ENCODE measurements at places on chromosomes 11 and 22. TPM values are rescaled to one million over a fixed set of nuclear protein-coding genes. Genes with fewer than 3 reads are reported as not detected.

- H3K4me1 ChIP-seq: no peaks in the 10 kb centered on the region
- H3K27me3 ChIP-seq: peaks cover 39% of the 10 kb centered on the region
- H3K36me3 ChIP-seq: no peaks in the 10 kb centered on the region
- no peak overlapping the region for H3K4me3 ChIP-seq
- DNase-seq: no peak
Measured at GRCh38 chr11:15057329-15057728, 16.1 kb upstream of the CALCB start.

DNA sequence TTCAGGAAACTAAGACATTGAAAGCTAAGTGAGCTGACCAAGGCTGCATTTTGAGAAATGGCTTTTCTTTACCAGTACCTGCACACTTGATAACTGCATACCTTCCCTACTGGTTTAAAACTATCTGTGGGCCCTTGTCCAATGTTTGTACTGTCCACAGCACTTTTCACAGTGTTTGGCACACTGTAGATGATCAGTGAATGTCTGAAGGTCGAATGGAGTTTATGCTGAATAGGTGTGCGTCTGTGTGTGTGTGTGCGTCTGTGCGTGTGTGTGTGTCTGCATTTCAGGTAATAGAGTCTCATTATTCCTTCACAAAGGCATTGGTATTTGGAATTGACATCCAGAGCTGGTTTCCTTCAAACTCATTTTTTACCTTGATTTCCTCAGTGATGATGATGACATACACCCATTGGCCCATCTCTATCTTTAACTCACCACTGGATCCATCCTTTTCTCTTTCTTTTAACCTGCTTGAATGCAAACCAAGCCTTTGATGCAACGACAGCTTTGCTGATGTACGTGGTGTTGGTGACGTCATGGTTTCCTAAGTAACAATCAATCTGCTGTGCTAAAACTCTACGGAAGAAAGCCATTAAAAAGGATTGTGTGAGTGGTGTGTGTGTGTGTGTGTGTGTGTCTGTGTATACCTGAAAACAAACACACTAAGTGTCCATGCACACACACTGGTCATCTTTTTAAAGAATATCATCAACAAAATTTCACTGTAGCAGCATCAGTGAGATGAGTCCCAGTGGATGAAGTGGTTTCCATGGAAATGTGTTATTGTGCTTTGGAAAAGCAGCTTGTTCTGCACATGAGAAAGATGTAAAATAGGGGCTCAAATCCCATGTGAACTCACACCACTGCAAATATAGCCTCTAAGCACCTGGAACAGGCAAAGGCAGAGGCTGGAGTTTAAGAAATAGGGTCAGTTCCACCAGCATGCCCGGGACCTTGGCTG lies 490.2 kb upstream of the B3GAT1 start:
- H3K27ac ChIP-seq: no peak overlapping the region
- no peak overlapping the region for H3K4me3 ChIP-seq
- DNase-seq: no peak
- peaks cover 53% of the 10 kb centered on the region for H3K27me3 ChIP-seq
- no peaks in the 10 kb centered on the region for H3K36me3 ChIP-seq

DNA sequence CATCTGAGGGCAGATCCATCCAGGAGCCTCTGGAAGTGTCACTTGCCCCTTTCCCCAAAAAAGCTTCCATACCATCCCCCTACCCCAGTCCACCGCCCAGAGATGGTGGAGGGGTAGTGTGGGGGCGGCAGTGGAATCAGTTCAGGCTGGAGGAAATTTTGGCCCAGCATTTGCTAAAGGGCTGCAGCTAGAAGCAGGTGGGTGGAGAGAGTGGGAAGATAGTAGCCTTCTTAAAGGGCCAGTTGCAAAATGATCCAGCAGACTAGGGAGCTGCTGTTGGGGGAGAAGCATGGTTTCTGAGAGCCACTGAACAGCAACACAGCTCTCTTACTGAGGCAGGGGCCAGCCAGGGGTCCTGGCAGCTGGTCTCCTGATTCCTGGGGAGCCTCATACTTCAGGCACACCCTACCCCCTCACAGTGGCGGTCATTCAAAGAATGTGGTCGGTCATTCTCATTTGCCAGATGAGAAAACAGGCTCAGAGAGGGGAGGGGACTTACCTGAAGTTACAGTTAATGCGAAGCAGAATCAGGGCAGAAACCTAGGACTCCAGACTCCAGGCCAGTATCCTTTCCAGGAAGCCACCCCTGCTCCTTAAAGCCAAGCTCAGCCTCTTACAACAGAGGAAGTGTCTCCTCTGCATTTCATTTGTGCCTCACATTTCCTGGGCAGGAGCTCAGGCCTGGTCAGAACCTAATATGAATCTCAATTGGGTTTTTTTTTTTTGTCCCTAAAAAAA lies 5.4 kb downstream of the SEC14L2 start:
- H3K36me3 ChIP-seq: no peaks in the 10 kb centered on the region
- no peak overlapping the region for H3K27ac ChIP-seq
- H3K4me3 ChIP-seq: no peak overlapping the region
- no peak for DNase-seq
- peaks cover 13% of the 10 kb centered on the region for H3K4me1 ChIP-seq

ANO1 gene
- not detected for total RNA-seq

GRCh38 chr22:26972286-26972685 lies 314.9 kb downstream of the MIAT start:
- peaks cover 9% of the 10 kb centered on the region for H3K27me3 ChIP-seq
- H3K27ac ChIP-seq: no peak overlapping the region
- DNase-seq: no peak
- H3K4me1 ChIP-seq: no peaks in the 10 kb centered on the region
- no peaks in the 10 kb centered on the region for H3K36me3 ChIP-seq

GRCh38 chr11:64765851-64766665 lies 6.3 kb upstream of the PYGM start:
- H3K27me3 ChIP-seq: no peaks in the 10 kb centered on the region
- H3K36me3 ChIP-seq: peaks cover 48% of the 10 kb centered on the region
- H3K4me3 ChIP-seq: peak overlapping the region; percentile 42

DNA sequence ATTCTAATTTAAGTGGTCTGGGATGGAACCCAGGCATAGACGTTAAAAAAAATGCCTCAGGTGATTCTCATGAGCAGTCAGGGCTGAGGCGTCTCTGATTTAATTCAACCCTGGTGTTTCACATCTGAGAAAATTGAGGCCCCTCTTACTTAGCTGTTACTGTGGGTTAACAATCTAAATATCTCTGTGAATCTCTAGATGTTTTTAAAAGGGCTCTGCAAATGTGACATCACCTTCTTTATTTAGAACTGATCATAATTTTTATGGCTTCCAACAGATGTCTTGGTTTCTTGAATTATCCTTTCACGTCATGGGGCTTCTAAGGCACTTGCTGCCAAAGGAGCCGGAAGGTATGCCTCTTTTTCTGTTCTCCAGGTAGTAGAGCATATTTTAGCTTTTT lies 76.1 kb upstream of the LIN7C start:
- H3K4me1 ChIP-seq: no peaks in the 10 kb centered on the region
- H3K36me3 ChIP-seq: no peaks in the 10 kb centered on the region
- H3K4me3 ChIP-seq: no peak overlapping the region
- no peaks in the 10 kb centered on the region for H3K27me3 ChIP-seq

DNA sequence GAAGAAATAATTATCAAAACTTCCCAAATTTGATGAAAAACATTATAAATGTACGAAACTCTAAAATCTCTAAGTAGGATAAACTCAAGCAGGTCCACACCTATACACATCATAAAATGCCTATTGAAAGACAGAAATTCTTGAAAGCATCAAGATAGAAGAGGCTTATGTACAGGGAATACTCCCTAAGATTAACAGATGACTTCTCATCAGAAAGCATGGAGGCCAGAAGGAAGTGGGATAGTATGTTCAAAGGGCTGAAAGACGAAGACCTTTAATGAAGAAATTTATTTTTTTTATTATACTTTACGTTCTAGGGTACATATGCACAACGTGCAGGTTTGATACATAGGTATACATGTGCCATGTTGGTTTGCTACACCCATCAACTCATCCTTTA lies 45.3 kb upstream of the KCNA4 start:
- no peak for DNase-seq
- H3K4me3 ChIP-seq: no peak overlapping the region

GRCh38 chr22:48953103-48953720 lies 874.5 kb downstream of the BRD1 start:
- H3K27me3 ChIP-seq: peaks cover under 1% of the 10 kb centered on the region
- peaks cover 10% of the 10 kb centered on the region for H3K4me1 ChIP-seq
- H3K36me3 ChIP-seq: no peaks in the 10 kb centered on the region
- DNase-seq: no peak
- H3K4me3 ChIP-seq: no peak overlapping the region

MS4A4A gene
- not detected for total RNA-seq

- H3K27me3 ChIP-seq: no peaks in the 10 kb centered on the region
- no peaks in the 10 kb centered on the region for H3K4me1 ChIP-seq
- H3K36me3 ChIP-seq: peaks cover 14% of the 10 kb centered on the region
- H3K4me3 ChIP-seq: no peak overlapping the region
- DNase-seq: no peak
Measured at GRCh38 chr11:47327025-47327424, 25.5 kb downstream of the MYBPC3 start.

DNA sequence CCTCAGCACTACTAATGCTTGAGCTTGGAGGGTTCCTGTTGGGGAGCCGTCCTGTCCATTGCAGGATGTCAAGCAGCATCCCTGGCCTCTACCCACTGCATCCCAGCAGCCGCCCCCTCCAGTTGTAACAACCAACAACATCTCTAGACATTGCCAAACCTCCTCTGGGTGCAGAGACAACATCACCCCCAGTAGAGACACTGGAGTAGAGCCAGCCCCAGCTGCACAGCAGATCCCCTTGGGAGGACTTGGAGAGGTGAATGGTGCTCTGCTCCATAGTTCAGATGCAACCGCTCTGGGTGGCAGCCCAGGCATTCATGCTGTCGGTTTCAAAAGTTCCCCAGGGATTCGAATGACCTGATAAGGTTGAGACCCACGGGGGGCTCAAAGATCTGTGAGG lies 259.0 kb downstream of the MN1 start:
- DNase-seq: no peak
- no peak overlapping the region for H3K4me3 ChIP-seq
- no peaks in the 10 kb centered on the region for H3K4me1 ChIP-seq
- H3K27ac ChIP-seq: no peak overlapping the region
- no peaks in the 10 kb centered on the region for H3K36me3 ChIP-seq

MYEOV gene
- not detected for total RNA-seq

DNA sequence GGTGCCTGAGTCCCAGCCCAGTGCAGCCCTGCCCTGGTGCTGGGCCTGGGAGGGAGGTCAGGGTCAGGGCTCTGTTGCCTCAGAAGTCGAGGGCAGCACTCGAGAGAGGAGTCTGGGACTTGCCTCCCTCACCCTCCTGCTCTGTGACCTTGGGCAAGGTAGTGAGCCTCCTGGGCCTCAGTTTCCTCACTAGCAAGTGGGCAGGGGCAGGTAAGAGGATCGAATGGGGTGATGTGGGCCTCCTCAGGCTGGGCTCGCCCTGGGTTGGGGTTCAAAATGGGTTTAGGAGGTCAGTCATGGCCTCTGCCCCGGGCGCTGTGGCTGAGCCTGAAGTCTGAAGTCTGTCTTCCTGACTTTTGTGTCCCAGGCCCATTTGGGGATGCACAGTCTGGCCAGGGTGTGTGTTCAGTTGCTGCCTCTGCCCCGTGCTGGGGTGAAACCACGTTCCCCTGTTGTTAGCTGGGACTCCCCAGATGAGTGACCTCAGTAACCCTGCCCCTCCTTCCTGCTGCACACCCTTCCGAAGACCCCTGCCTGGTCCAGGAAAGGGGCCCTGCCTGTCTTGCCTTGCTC lies 40.9 kb upstream of the CELSR1 start:
- H3K4me3 ChIP-seq: peak overlapping the region; percentile 89
- H3K36me3 ChIP-seq: no peaks in the 10 kb centered on the region
- H3K27ac ChIP-seq: peak overlapping the region; percentile 23
- H3K4me1 ChIP-seq: peaks cover 36% of the 10 kb centered on the region

C11orf52 gene
- total RNA-seq: not detected

XKR3 gene
- total RNA-seq: not detected

DNA sequence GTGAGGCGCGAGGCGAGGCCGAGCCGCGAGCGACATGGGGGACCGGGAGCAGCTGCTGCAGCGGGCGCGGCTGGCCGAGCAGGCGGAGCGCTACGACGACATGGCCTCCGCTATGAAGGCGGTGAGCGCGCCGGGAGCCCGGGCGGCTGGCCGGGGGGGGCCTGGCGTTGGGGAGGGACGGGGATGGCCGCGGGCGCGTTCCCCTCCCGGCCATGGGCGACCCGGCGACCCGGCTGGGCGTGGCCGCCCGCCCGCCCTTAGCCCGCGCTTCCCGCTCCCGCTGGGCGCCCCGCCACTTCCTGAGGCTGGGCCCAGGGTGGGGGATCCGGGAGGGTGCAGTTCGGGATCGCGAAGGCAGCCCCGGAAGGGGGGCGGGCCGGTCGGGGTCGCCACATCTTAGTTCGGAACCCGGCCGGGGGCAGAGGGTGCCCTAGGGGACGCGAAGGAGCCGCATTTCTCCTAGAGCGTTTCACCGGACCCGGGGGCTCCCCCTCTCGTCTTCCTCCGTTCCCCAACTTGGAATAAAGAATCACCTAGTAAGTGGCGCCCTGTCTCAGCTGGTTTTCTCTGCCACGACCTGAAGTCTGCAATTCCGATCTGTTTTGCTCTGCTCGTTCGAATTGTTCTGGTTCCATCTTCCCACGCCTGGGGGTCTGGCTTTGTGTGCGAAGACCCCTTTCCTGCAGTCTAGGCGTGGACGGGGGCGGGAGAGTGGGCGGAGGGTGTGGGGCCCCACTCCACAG lies 536 bp downstream of the YWHAH start:
- no peaks in the 10 kb centered on the region for H3K27me3 ChIP-seq
- H3K4me3 ChIP-seq: peak overlapping the region; percentile 89
- DNase-seq: peak; percentile 72
- H3K4me1 ChIP-seq: peaks cover 13% of the 10 kb centered on the region
- H3K27ac ChIP-seq: no peak overlapping the region

GRCh38 chr22:43782448-43782847 lies 29.7 kb downstream of the EFCAB6 start:
- H3K27ac ChIP-seq: no peak overlapping the region
- H3K27me3 ChIP-seq: peaks cover 13% of the 10 kb centered on the region
- H3K4me1 ChIP-seq: no peaks in the 10 kb centered on the region
- H3K36me3 ChIP-seq: no peaks in the 10 kb centered on the region

APOBEC3A gene
- total RNA-seq: 3.3 TPM

- H3K4me1 ChIP-seq: no peaks in the 10 kb centered on the region
- no peaks in the 10 kb centered on the region for H3K36me3 ChIP-seq
- no peak for DNase-seq
- H3K27me3 ChIP-seq: no peaks in the 10 kb centered on the region
- H3K27ac ChIP-seq: no peak within 1 kb of the TSS
Measured at GRCh38 chr11:26571861-26572654, at the start of gene MUC15. Gene MUC15 (minus strand): TSS chr11:26572263. CDS start chr11:26567094, 5,169 bp downstream.

- no peak for DNase-seq
- no peak overlapping the region for H3K27ac ChIP-seq
- H3K4me3 ChIP-seq: no peak overlapping the region
- H3K36me3 ChIP-seq: no peaks in the 10 kb centered on the region
- H3K4me1 ChIP-seq: no peaks in the 10 kb centered on the region
- peaks cover 10% of the 10 kb centered on the region for H3K27me3 ChIP-seq
Measured at GRCh38 chr11:71145988-71146824, 106.2 kb downstream of the SHANK2 start.

SLC22A24 gene
- not detected for total RNA-seq

DNA sequence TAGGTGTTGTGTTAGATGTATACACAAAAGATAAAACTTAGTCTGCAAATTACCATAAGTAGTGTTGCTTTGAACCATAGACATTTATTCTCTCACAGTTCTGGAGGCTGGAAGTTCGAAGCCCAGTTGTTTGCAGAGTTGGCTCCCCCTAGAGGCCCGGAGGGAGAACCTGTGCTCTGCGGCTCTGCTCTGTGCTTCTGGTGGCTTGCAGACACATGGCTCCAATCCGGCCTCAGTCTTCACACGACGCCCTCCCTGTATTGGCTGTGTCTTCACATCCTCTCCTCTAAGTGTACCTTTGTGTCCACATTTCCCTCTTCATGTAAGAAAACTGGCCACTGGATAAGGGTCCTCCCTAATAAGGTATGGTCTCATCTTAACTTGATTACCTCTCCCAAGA lies 128.4 kb downstream of the OPCML start:
- no peak overlapping the region for H3K27ac ChIP-seq
- no peak for DNase-seq
- no peak overlapping the region for H3K4me3 ChIP-seq

Measured in natural killer cell treated with Interleukin-12 subunit alpha and Interleukin-12 subunit beta and Interleukin-15 and Interleukin-18, amount 100 ng/mL, for 72 hours (primary cell).